ENCODE measurements at places on chromosomes 3 and 15.

GRCh38 chr3:148331081-148331846 lies 366.4 kb upstream of the AGTR1 start:
- DNase-seq, result no peak

DNA sequence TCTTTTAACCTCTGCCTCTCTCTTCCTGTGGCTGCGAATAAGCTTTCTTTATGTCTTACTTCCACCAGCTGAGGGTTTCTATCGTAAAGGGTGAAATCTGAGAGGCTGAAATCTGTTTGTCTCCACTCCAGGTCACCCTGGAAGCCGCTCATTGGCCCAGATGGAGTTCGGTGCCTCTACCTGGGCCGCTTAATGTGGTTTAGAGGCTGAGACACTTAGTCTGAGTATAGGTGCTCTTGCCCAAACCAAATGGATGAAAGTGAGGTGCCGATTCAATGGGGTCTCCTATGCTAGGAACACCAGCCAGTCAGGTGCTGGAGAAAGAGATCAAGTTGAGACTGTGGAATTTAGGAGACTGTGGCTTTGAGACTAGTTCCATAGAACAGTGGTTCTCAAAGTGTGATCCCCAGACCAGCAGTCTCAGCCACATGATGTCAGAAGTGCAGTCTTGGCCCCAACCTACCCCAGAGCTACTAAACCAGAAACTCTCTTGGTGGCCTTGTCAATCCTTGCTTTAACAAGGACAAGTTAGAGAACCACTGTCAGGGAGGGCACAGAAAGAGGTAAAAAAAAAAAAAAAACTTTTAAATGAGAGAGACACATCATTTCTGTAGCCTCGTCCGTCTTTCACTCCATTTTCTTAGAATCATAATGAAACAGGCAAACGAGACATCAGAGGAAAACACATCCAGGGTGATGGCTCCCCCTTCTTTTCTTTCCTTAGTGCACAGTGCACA lies 54.9 kb upstream of the CCR2 start:
- peak; percentile 68 for DNase-seq

- no peak for DNase-seq
Measured at GRCh38 chr3:188287762-188288505, 134.0 kb downstream of the LPP start.

DNA sequence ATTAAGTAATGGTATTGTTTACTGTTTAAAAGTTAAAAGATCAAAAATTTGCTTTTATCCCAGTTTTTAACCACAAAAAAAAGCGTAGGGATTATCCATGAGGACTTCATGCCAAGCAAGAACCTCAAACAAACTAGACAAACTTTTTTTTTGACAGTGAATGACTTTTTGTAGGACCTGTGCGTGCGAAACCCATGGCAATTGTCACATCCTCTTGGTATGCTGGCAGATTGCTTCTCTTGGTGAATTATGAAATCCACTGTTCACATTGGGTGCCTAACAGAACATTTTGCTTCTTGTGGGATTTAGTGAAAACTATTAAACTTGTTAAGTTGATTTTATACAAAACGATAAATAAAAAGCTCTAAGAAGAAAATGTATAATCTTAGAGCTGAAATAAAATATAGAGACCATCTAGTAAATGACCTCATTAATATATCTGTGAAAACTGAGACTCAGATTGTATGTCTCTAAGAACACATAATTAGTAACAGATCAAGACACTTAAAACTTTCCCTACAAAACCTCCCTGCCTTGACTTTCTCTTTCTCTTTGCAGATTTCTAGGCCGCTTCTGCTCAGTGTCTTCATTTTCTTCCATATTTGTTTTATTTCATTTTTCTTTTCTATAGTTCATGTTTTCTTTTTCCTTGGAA lies 87.3 kb upstream of the CGNL1 start:
- DNase-seq, result no peak

- no peak for DNase-seq
Measured at GRCh38 chr3:41272667-41273066, 73.4 kb downstream of the CTNNB1 start.

DNA sequence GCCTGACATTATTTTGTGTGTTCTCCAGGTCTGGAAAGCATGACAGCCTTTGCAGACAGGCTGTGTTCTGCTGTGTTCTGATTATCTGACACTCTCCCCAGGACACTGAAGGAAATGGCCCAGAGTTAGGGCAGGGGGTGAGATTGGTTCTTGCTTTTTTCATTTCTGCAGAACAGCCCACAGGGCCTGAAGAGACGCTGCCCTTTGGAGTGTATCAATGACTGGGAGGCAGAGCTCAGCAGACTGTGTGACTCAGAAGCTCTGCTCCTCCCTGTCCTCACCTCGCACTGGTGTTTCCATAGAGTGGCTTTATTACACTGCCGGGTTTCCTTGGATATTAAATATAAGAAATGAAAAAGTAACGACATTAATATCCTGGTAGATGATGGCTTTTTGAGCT lies 523.6 kb downstream of the NTRK3 start:
- no peak for DNase-seq

GRCh38 chr3:122263058-122263457 lies 62.0 kb upstream of the CSTA start:
- no peak for DNase-seq

- peak; percentile 18 for DNase-seq
Measured at GRCh38 chr3:128011140-128011539, 41.1 kb upstream of the SEC61A1 start.

DNA sequence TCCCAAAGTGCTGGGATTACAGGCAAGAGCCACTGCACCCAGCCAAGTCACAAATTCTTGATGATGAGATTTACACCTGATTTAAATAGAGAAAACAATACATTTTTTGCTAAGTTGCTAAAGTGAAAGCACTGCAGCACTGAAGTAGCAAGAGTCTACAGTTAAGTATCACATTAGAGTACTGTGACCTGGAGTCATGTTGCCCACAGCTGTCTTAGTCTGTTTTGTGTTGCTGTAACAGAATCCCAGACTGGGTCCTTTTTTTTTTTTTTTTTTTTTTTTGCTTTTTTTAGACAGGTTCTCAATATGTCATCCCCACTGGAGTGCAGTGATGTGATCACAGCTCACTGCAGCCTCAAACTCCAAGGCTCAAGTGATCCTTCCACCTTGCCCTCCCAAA lies 23.2 kb upstream of the GNB4 start:
- no peak for DNase-seq

DNA sequence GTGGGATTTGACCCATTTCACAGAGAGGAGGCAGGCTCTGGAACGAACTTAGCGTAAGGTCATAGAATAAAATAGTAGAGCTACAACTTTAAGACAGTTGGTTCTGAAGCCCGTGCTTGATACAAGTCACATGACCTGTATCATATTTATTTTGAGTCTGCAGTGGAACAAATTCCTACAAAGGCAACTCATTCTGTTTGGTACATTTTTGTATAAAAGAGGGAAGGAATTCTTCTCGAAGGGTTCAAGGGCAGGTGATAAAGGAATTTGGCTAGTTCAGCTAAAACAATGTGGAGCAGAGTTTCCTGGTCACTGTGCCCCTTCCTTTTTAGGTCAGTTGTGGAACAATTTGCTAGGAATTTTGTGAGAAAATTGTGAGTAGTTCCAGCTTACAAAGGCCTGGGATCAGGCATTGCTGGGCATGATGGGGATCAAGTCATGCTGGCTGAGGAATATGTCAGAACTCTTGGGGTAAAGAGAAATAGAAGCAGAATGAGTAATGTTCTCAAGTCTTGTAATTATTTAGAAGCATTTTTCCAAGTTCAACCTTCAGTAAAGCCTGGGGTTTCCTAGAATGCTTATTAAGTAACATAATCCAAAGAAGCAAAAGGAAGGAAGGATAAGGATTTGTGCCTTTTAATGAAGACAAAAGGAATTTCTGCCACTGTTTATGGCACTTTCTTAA lies 19.1 kb downstream of the USP3 start:
- no peak for DNase-seq

DNA sequence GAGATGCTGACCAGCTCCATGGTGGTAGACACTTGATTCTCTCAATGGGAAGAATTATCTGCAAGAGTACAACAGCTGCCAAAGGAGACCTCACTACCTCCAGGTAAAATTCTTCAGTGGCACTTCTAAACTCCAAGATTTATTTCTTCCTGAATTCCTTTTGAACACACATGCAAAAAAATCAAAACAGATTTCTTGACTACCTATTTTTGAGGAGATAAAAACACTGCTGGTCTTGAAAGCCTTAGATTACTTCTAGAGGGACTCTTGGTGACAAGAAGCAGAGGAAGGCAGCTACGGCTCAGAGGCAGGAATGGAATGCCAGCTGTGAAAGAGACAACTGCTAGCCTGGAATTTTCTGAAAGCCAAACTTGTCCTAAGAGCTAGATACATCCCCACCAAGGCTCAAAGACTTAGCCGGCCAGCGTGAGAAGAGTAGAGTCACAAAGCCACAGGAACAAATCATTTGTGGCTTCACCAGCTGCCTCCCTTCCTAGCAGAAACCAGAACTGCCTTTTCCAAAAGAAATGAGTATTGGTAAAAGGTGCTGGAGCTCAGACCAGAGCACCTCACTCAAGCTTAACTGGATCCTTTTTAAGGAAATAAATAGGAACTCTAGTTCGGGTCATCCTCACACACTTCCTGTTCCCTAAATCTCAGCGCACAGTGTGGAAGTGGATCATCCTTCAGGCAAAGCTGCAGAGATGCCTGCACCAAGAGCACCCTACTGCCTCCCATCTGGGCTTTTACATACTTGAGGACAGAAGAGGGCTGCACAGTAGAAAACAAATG lies 32.6 kb downstream of the CLK3 start:
- DNase-seq, result no peak

DNA sequence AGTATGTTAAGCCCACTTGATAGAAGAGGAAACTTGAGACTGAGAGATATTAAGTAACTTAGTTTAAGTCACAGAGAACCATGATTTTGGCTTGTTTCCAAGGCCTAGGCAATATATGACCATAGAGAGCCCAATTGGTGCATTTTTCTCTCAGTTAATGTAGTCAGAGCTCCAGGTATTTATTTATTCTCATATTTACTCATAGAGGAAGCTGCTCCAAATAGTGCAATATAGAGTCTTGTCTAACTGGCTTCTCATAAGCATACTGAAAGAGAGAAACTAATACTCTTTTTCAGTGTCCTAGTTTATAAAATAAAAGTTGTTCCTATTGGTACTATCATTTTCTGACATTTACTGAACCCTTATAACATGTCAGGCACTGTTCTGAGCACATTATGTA lies 15.2 kb downstream of the TRNT1 start:
- no peak for DNase-seq

- no peak for DNase-seq
Measured at GRCh38 chr3:13217736-13218540, 144.7 kb upstream of the IQSEC1 start.

DNA sequence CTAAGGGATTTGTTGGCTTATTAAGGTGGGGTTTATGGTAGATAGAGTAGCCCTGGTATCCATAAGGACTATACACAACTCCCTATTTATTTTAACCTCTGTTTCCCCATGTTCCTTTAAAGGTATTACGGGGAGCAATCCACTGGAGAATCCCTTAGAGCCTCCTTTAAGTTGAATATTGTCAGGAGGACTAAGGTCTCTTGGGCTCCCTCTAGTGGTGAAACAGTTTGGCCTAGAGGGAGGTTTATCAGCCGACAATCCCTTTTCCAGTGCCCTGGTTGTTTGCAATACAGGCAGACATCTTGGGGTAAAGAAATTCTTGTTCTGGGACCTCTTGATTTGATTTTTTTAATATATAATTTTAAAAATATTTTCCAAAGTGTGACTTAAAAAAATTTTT lies 12.9 kb downstream of the OPA1 start:
- peak; percentile 59 for DNase-seq

- DNase-seq, result no peak
Measured at GRCh38 chr3:196642434-196642833, 2.9 kb downstream of the NRROS start.

All from activated T-cell treated with anti-CD3 and anti-CD28 coated beads, Interleukin-2, amount 50 U/mL, for 72 hours (primary cell).